HepG2 (cell line): ENCODE measurements at places on chromosomes 5 and 9. TPM values are rescaled to one million over a fixed set of nuclear protein-coding genes. Genes with fewer than 3 reads are reported as not detected.

Gene LCN9
- total RNA-seq, result not detected in 2 replicates

Gene GABRA6
- total RNA-seq, result not detected in 2 replicates

Gene GCNT4
- 0.22 and 0.27 TPM in 2 replicates for total RNA-seq

Gene FOXD4
- total RNA-seq, result 0.18 TPM in 1 of 2 replicates, not detected in the other

DNA sequence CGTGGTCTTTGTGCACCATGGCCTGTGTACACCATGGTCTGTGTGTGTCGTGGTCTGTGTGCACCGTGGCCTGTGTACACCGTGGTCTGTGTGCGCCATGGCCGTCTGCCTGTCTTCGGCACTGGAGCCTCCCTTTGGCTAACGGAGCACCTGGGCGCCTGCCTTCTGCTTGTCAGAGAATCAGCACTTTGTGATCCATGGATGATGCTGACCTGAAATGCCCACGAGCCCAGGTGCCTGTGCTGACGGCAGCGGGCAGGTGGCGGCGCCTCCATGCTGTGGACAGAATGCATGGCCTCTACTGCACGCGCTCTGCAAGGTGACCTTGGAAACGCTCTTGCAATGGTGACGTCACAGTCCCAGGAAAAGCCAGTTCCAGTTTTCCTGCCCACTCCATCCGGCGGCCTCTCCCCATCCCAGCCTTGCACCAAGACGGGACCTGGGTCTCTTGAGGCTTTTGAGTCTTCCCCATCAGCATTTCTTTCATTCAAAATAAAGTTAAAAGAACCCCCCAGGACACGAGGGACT is 14.6 kb downstream of the LCN9 start:
- peaks cover 52% of the 10 kb centered on the region for H3K27me3 ChIP-seq
- no peak overlapping the region for H3K4me3 ChIP-seq
- no peak overlapping the region for H3K27ac ChIP-seq
- DNase-seq, result no peak

DNA sequence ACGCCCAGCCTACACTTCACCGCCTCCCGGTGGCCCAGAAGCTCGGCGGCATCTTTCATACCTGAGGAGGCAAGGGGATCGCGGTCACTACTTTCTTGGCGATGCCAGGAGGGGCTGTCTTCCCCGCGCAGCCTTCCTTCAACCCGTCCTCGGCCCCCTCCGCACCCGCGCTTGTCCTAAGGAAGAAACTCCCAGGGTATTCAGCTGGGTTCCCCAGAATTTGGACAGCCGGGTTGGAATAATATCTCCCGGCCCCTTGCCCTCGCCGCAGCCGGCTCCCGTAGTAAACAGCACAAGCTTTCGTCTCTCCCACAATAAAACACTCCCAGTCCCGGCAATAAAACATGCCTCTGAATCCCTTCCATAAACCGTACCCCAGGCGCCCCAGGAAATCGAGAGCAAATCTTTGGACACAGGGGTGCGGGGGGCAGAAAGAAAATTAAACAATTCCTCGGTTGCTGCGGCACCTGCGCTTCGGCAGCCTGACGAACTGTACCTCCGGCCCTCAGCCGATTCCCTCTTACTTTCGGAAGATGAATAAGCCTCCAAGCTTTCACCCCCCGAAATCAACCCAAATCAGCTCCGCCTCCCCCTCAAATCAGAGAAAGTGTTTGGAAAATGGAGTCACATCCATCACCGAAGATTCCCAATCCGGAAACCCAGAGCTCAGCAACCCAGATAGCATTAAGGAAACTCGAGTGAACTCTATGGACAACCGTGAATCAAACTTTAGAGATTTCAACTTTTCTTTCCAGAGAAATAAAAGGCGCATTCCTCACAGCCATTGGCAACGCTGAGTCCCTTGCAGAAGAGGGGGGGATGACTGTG is 1.1 kb downstream of the OTP start:
- no peak overlapping the region for H3K4me3 ChIP-seq
- H3K36me3 ChIP-seq, result no peaks in the 10 kb centered on the region
- H3K27ac ChIP-seq, result no peak overlapping the region

GRCh38 chr9:125536776-125537175 is 170.2 kb downstream of the MAPKAP1 start:
- H3K4me3 ChIP-seq, result no peak overlapping the region
- H3K4me1 ChIP-seq, result peaks cover 49% of the 10 kb centered on the region
- H3K27me3 ChIP-seq, result no peaks in the 10 kb centered on the region
- no peaks in the 10 kb centered on the region for H3K36me3 ChIP-seq
- H3K27ac ChIP-seq, result no peak overlapping the region
- DNase-seq, result no peak

- H3K27ac ChIP-seq, result no peak overlapping the region
- no peak for DNase-seq
- H3K4me3 ChIP-seq, result no peak overlapping the region
- H3K4me1 ChIP-seq, result no peaks in the 10 kb centered on the region
- H3K27me3 ChIP-seq, result 0 out of 3 replicates have a peak, but pooled peaks cover 4% of the 10 kb centered on the region
Observed at GRCh38 chr5:137146402-137146890, 352.7 kb downstream of the SPOCK1 start.

DNA sequence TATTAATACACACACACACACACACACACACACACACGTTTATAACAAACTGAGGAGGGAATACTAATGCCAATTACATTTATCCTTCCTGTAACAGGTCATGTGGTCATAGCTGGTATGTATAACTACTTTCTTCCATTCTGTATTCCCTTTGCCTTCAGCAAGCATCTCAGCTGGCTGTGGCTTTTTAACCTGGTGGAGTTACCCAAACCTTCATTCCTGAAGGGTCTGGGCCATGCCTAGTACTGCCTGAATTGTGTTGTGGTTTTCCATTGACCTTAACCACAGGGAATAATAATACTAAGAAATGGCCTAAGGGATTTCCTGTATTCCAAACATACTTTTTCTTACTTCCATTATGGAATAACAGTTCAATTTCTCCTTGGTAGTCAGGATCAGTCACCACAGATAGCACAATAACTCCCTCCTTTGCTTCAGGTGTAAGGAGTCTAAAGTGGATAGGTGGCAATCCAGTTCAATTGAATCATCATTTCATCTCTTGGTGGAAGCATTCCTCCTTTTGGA is 222.2 kb upstream of the MEF2C start:
- no peaks in the 10 kb centered on the region for H3K36me3 ChIP-seq
- no peaks in the 10 kb centered on the region for H3K27me3 ChIP-seq
- H3K4me3 ChIP-seq, result no peak overlapping the region
- DNase-seq, result no peak
- H3K4me1 ChIP-seq, result no peaks in the 10 kb centered on the region

- no peaks in the 10 kb centered on the region for H3K36me3 ChIP-seq
- no peak overlapping the region for H3K4me3 ChIP-seq
- no peaks in the 10 kb centered on the region for H3K27me3 ChIP-seq
- no peak overlapping the region for H3K27ac ChIP-seq
Observed at GRCh38 chr5:150419630-150420270, 7.0 kb upstream of the CD74 start.

DNA sequence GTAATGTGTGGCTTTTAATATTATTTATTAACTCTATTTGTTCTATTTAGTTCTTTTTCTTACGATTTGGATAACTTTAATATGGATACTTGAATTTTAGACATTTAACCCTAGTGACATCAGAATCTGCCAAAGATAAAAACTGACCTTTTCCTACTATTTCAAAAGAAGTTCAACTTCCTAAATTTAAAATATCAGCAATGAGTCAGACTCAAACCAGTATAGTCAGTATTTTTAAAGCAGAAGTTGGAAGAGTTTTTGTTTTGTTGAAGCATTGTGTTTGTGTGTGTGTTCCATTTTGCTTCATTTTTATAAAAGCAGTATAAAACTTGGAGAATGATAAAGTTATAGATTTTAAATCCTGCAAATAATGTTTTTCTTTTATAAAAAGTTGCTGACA is 251.8 kb upstream of the RASA1 start:
- DNase-seq, result no peak
- H3K4me3 ChIP-seq, result no peak overlapping the region
- H3K27me3 ChIP-seq, result no peaks in the 10 kb centered on the region

DNA sequence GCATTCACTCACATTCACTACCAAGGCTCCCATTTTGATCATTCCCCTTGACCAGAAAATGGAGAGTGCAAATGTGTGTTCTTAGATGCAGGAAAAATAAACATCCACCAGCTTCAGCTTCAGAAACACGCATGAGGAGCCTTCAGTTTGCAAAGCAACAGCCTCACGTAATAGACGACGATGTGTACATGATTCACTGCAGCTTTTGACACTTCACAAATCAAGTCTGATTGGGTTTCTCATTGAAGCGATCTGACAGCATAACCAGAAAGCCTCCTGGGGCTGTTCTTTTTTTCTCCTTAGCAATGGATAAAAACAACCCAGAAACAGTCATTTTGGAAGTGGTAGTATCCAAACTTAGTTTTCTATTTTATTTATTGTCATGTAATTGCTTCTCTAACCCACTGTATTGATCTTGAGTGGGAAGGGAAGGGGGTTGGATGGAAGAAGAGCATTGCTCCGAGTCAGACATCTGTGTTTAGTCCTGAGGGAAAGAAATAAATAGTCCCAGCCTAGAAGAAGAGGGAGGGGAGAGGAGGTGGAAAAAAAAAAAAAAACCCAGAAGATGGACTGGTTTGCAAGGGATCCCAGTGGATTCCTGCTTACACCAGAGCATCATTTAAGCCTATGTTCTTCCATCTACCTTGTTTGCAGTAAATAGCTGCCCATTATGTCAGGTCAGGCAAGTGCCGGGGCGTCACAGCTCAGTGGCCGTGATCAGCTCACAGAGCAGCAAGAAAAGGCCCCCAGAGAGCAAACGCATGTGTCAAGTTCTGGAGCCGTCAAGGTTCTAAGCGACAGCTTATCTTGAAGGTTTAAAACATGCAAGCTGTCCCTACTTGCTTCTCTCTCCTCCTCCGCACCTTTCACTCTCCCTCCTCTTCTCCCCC is 190.2 kb upstream of the SNX2 start:
- no peaks in the 10 kb centered on the region for H3K36me3 ChIP-seq
- DNase-seq, result no peak
- H3K4me1 ChIP-seq, result no peaks in the 10 kb centered on the region
- no peak overlapping the region for H3K4me3 ChIP-seq
- H3K27ac ChIP-seq, result no peak overlapping the region
